Tibial nerve (tissue), 4 donors: ENCODE measurements at places on chromosomes 3 and 15. TPM values are rescaled to one million over a fixed set of nuclear protein-coding genes. Genes with fewer than 3 reads are reported as not detected.
A peak's percentile ranks its signal among the peaks of the same experiment; 100 is the strongest.

DNA sequence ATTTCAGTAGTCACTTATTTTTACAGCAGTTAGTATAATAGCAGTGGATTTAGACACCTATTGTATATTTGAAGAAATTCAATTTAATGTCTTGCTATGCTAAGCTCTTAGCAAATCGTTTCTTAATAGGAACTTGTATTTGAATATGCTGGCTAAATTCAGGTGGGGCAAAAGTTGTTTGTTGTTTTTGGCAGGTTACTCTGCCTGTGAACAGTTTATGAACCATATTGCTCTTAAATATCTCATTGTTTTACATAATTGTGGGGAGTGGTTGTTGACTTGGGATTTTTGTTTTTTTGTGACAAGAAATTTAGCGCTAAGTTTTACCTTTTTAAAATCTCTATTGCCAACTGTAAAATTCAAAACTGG lies 43.4 kb downstream of the NR2C2 start:
- H3K4me3 ChIP-seq, result no peak overlapping the region
- H3K36me3 ChIP-seq, result no peaks in the 10 kb centered on the region
- no peak overlapping the region for H3K27ac ChIP-seq
- peaks cover 50% of the 10 kb centered on the region for H3K4me1 ChIP-seq

DNA sequence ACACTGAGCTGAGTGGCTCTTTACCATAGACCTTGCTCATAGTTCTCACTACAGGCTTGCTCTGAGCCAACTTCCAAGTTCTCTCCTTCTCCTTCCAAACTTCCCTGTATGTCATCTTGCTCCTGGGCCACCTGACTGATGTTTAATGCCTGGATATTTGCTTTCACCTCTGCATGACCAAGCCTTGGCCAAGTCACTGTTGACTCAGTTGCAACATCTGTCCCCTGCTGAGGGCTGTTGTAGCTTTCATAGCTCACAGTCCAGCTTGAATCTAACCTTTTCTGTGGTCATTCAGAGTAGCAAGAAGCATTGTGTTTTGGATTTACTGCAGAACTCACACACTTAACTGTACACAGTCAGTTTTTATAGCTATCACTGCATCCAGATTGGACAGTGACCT lies 171.8 kb upstream of the ROPN1 start:
- no peaks in the 10 kb centered on the region for H3K36me3 ChIP-seq
- no peak overlapping the region for H3K4me3 ChIP-seq
- no peaks in the 10 kb centered on the region for H3K27me3 ChIP-seq
- H3K27ac ChIP-seq, result no peak overlapping the region
- no peak for DNase-seq

DNA sequence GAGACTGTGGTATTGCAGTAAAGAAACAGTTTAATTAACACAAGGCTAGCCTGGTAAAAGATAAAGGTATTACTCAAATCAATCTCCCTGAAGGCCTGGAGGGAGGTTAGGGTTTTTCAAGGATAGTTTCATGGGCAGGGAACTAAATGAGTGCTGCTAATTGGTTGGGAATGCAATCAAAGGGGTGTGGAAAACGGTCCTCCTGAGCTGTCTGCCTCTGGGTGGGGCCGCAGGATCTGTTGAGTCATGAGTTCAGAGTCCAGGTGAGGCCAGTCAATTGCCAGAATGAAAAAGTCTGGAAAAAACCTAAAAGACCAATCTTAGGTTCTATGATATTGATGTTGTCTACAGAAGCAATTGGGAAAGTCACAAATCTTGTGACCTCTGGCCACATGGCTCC lies 293.2 kb downstream of the MCTP2 start:
- H3K4me3 ChIP-seq, result no peak overlapping the region
- no peaks in the 10 kb centered on the region for H3K27me3 ChIP-seq
- DNase-seq, result no peak
- no peaks in the 10 kb centered on the region for H3K4me1 ChIP-seq
- H3K27ac ChIP-seq, result no peak overlapping the region

DNA sequence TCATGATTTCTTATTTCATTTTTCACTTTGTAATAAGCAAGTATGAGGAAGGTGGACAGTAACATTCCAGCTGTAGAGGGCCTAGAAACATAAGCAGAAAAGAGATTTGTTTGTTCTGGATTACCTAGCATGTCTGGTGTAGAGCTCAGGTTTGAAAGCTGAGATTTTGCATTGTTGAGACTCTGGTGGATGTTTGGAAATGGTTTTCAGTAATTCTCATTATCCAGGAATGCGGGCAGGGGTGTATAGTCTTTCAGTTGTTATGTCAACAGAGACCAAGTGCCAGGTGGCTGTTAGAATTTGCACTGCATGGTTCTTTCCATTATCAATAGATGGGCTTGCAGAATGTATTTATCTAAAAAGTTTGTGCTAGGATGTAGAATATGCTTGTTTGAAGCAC lies 10.9 kb downstream of the GPD1L start:
- H3K4me3 ChIP-seq, result no peak overlapping the region
- DNase-seq, result no peak
- no peaks in the 10 kb centered on the region for H3K27me3 ChIP-seq
- no peaks in the 10 kb centered on the region for H3K36me3 ChIP-seq
- H3K4me1 ChIP-seq, result no peaks in the 10 kb centered on the region

- no peaks in the 10 kb centered on the region for H3K4me1 ChIP-seq
- no peak overlapping the region for H3K4me3 ChIP-seq
- no peak for DNase-seq
Observed at GRCh38 chr15:35757765-35758164, 211.8 kb upstream of the DPH6 start.

DNA sequence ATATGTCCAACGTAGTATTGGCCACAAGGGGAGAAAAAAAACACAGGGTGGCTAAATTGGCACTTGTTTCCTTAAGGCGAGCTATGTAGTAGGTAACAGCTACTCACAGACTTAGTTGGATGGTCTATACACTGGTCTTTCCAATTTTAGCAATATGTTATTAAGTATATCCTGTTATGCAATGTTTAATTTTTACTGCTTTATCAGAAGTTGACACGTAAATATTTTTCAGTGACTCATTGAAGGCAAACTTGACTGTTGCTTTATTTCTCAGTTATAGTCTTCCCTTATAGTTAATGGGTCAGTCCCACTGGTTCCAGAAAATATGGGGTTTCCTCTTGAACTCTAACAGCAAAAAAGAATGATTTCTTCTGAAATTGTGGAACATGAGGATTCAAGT lies 46.5 kb downstream of the ADPGK start:
- H3K36me3 ChIP-seq, result peaks cover 95% of the 10 kb centered on the region
- no peak overlapping the region for H3K4me3 ChIP-seq
- no peaks in the 10 kb centered on the region for H3K4me1 ChIP-seq
- no peak overlapping the region for H3K27ac ChIP-seq

DNA sequence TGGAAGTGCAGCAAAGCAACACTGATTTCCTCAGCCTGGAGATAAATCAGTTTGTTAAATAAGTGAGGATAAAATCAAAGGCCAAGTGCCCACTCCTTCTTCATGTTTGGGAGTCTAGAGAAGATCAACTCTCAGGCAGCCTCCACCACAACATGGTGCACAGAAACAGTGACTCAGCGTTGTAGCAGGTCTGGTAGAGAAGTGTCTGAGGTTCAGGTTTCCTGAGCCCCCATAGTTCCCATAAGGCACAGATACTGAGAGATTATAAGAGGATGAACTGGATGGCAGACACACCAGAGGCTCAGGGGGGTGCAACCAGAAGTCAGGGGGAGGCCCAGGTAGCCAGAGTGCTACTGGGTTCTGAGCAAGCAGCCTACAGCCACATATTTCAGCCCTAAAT lies 166.7 kb downstream of the FRMD5 start:
- no peaks in the 10 kb centered on the region for H3K36me3 ChIP-seq
- no peaks in the 10 kb centered on the region for H3K27me3 ChIP-seq
- no peak overlapping the region for H3K4me3 ChIP-seq
- H3K27ac ChIP-seq, result no peak overlapping the region
- no peaks in the 10 kb centered on the region for H3K4me1 ChIP-seq

- no peak overlapping the region for H3K4me3 ChIP-seq
- no peak for DNase-seq
- no peaks in the 10 kb centered on the region for H3K36me3 ChIP-seq
- peaks cover 12% of the 10 kb centered on the region for H3K4me1 ChIP-seq
- H3K27me3 ChIP-seq, result peaks cover 21% of the 10 kb centered on the region
Observed at GRCh38 chr15:40871749-40872617, 2.1 kb downstream of the RHOV start.

GRCh38 chr3:46416811-46417510 lies 9.9 kb downstream of the CCRL2 start:
- DNase-seq, result no peak
- no peak overlapping the region for H3K4me3 ChIP-seq
- H3K27ac ChIP-seq, result no peak overlapping the region
- H3K36me3 ChIP-seq, result no peaks in the 10 kb centered on the region
- H3K27me3 ChIP-seq, result no peaks in the 10 kb centered on the region

- no peak for DNase-seq
- H3K27ac ChIP-seq, result peak overlapping the region; percentile 34
- H3K36me3 ChIP-seq, result no peaks in the 10 kb centered on the region
- H3K4me3 ChIP-seq, result no peak overlapping the region
Observed at GRCh38 chr3:46865031-46865507, 1.8 kb upstream of the MYL3 start.

- no peak overlapping the region for H3K4me3 ChIP-seq
- peaks cover 3% of the 10 kb centered on the region for H3K27me3 ChIP-seq
- no peak overlapping the region for H3K27ac ChIP-seq
- H3K36me3 ChIP-seq, result no peaks in the 10 kb centered on the region
- H3K4me1 ChIP-seq, result no peaks in the 10 kb centered on the region
- DNase-seq, result no peak
Observed at GRCh38 chr15:101396484-101397261, 92.8 kb downstream of the PCSK6 start.

- peaks cover 7% of the 10 kb centered on the region for H3K4me1 ChIP-seq
- no peaks in the 10 kb centered on the region for H3K27me3 ChIP-seq
- no peak overlapping the region for H3K27ac ChIP-seq
- DNase-seq, result no peak
- H3K36me3 ChIP-seq, result no peaks in the 10 kb centered on the region
- H3K4me3 ChIP-seq, result no peak overlapping the region
Observed at GRCh38 chr3:37096288-37096687, 78.1 kb downstream of the LRRFIP2 start.

GRCh38 chr3:30003741-30004140 lies 602.7 kb upstream of the TGFBR2 start:
- no peaks in the 10 kb centered on the region for H3K27me3 ChIP-seq
- no peak overlapping the region for H3K27ac ChIP-seq
- no peak overlapping the region for H3K4me3 ChIP-seq
- DNase-seq, result no peak

DNA sequence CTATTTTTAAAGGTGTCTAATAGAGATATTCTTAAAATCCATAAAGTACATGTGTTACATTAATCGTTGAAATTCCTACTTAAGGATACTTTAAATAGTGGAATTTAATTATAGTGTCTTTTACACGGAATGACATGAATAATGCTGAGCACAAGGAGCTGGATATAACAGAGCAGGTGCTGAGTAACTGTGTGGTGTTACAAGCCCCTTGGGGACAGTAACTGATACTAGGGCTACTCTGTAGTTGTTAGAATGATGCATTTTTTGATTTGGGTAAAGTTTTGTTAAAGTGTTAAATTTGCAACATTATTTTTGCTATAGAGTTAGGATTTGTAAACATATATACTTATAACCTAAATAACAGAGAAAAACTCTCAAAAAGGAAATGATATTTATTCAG lies 1496.1 kb downstream of the OTOL1 start:
- H3K27me3 ChIP-seq, result no peaks in the 10 kb centered on the region
- H3K27ac ChIP-seq, result no peak overlapping the region
- DNase-seq, result no peak
- H3K36me3 ChIP-seq, result no peaks in the 10 kb centered on the region

GRCh38 chr3:100603469-100603868 lies 5.9 kb upstream of the ADGRG7 start:
- peaks cover 16% of the 10 kb centered on the region for H3K4me1 ChIP-seq
- DNase-seq, result no peak

- H3K27ac ChIP-seq, result no peak overlapping the region
- no peak for DNase-seq
- no peak overlapping the region for H3K4me3 ChIP-seq
- H3K27me3 ChIP-seq, result no peaks in the 10 kb centered on the region
Observed at GRCh38 chr3:78703944-78704343, 1063.9 kb downstream of the ROBO1 start.

DNA sequence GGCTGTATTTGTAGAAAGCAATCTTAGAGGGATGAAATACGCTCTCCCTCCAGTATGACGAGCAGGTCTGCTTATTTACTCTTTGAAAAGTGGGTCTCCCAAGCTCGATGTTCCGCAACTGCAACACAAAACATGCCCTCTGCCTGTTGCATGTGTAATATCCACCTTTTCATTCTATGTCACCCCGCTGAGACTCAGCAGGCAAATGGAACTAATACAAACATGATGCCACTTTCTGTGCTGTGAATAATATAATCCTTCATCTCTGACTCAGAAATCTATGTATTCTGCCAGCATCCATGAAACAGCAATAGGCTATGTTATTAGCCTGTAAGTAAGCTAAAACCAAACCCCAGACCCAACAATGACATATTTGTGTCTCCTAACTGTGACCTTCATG lies 200.8 kb upstream of the TMCO5A start:
- H3K36me3 ChIP-seq, result no peaks in the 10 kb centered on the region
- no peak overlapping the region for H3K27ac ChIP-seq
- DNase-seq, result no peak

The HCLS1 gene
- 64.7 TPM for total RNA-seq

The CYP8B1 gene
- not detected for total RNA-seq

The GPR62 gene
- total RNA-seq, result not detected

The TEX55 gene
- total RNA-seq, result not detected

The TM6SF1 gene
- 7.5 TPM for total RNA-seq

The FETUB gene
- not detected for total RNA-seq

The THUMPD3 gene
- total RNA-seq, result 37.8 TPM
